CD4-positive, alpha-beta T cell treated with Interleukin-17A for 1 hour (primary cell): ENCODE measurements at places on chromosomes 3 and 15.

- peak; percentile 62 for DNase-seq
Observed at GRCh38 chr15:65512807-65513416, 4.6 kb downstream of the DPP8 start.

- DNase-seq: no peak
Observed at GRCh38 chr3:74897006-74897405, 282.5 kb upstream of the CNTN3 start.

DNA sequence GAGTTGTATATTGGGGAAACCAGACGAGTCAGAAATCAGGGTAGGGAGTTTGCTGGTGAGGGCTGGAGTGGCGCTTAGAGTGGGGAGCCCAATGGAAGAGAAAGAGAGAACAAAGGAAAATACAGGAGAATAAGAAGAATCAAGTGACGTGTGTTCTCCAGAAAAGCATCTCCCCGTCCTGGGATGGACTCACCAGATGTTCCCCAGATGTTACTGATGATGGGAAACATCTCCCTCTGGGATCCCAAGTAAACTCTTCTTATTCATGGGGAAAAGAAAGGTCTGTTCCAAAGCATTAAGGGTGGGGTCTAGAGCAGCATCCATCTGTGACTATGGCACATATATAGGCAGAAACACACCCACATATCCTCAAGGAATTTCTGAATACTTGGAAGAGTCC, 3.0 kb upstream of the CSRNP1 start:
- DNase-seq: no peak

- no peak for DNase-seq
Observed at GRCh38 chr3:42717306-42717705, 14.7 kb upstream of the HHATL start.

GRCh38 chr3:38245930-38246329, 19.7 kb upstream of the SLC22A13 start:
- DNase-seq: no peak
